ENCODE measurements at places on chromosomes 13 and 19.

GRCh38 chr13:99380921-99381645 is 73.9 kb upstream of the GPR183 start:
- DNase-seq, result no peak

DNA sequence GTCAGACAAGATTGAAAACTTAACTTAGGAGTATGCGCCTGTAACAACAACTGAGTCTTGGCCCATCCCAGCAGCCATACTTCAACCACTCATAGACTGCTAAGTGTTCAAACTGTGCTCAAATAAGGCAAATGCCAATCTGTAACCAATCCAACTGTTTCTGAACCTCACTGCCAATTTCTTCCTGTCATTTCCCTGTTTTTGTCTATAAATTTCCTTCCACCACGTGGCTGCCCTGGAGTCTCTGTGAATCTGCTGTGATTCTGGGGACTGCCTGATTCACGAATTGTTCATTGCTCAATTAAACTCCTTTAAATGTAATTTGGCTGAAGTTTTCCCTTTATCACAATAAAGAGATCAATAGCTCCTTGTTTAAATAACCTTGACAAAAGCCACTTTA is 50.8 kb upstream of the FREM2 start:
- no peak for DNase-seq

GRCh38 chr13:34350671-34351070 is 532.7 kb downstream of the RFC3 start:
- no peak for DNase-seq

GRCh38 chr13:96090240-96091101 is 564 bp downstream of the HS6ST3 start:
- DNase-seq, result peak; percentile 18

GRCh38 chr19:16519230-16519687 is 23.0 kb downstream of the CHERP start:
- no peak for DNase-seq

DNA sequence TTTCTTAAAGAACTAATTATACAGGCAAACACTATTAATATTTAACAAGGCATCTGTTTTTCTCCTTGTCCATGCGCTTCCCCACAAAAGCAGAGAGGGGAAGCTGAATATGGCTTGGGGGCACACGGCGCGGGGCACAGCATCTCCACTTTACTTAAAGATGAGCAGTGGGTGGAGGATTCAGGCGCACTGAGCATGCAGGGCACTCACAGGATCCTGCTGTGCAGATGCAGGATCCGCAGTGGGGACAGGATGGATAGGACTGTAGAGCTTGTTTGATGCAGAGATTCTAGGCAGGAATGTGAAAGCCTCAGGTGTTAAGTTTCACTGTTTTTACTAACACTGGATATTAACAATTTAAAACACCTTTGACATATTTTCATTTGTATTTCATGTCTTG is 43.3 kb downstream of the ATP11A start:
- no peak for DNase-seq

DNA sequence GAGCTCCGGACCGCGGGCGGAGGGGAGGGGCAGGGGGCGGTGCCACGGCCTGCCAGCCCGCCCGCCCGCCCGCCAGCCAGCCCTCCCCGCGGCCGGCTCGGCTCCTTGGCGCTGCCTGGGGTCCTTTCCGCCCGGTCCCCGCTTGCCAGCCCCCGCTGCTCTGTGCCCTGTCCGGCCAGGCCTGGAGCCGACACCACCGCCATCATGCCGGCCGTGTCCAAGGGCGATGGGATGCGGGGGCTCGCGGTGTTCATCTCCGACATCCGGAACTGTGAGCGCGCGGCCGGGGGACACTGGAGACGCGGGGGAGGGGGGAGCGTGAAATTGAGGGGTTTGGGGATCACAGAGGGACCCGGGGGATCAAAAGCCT is at the start of gene AP2A1:
AP2A1 (plus strand) TSS at position 72 of the 370 bp plus-strand sequence; CDS start at position 205, 133 bp downstream.
- DNase-seq, result no peak

DNA sequence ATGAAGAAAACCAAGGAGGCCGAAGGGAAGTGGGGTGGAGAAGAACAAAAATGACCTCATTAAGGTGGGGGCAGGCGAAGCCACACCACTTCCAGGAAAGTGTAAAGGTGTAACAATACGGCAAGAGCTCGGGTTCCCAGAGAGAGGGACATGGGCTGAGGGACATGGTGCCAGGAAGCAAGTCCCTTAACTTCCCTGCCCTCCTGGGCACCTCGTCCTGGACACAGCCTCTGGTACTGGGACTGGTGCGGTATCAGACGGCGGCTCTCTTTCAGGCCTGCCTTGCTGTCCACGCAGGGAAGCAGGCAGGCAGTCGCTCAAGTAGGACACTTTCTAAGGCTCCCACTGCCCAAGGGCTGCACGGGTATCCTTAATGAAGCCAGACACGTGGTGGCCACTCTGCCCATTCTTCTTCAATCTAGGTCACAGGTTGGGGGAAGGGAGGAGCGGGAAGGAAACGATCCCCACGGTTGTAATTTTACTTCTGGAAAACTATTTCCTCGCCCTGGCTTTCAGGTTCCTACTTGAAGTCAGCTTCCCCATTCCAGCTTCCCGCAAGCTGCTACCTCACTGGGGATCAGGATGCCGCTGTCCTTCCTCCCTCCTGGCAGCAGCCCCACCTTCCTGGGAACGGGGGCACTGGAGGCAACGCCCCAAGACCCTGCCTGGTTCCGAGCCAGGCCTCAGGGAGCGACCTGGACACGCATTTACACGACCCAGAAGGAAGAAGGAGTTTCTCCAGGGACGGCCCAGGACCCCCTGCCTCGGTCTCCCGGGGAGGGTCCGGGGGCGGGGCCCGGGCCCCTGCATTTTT is 1.2 kb downstream of the AP3D1 start:
- no peak for DNase-seq

DNA sequence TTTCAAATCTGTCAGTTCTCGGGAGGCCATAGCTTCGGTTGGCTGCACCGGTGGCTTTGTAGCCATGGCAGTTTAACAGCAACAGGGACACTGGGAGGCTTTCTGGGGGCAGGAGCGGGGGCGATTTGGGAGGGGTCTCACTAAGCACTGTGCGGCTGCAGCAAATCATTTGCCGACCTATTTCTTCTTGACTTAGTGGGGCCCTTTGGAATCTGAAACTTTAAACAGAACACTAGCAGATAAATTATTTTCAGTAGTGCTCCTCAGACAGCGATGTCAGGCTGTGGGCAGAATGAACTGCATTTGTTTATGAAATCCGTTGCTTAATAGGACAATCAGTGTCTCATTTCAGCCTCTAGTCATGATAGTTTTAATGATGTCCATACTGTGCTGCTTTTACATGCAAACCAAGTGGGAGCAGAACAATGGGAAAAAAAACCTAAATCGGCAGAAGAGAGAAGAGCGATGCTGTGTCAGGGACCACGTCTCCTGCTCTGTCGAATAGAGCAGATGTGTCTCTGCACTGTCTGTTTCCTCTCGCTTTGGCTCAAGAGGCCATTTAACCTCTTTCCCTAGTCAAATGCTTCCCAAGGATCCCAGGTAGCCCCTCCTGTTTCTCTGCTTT is 211.9 kb downstream of the OLFM4 start:
- DNase-seq, result no peak

- no peak for DNase-seq
These were observed 799.9 kb downstream of the PCDH9 start for GRCh38 chr13:66430269-66430668.

DNA sequence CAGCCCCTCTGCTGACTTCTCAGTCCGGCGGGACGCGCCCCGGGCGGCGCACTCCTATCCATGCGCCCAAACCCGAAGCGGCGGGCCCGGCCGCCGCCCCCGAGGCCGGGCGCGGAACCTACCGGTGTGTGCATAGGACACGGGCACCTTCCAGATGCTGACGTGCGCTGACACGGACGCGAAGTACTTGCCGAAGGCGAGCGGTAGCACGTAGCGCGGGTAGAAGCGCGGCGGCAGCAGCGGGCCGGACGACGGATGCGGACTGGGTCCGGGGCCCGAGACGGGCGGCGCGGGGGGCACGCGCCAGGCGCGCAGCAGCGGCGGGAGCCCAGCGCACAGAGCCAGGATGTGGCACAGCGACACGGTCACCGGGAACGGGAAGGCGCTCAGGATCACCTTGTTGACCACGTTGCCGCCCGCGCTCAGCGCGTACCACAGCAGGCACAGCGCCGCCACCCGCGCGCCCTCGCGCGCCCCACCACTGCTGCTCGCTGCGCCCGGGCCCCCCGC is 338 bp downstream of the SLC35E1 start:
- peak; percentile 47 for DNase-seq
